Nephron progenitor cell (in vitro differentiated cells): ENCODE measurements at places on chromosomes 4 and X.

- no peak for DNase-seq
Observed at GRCh38 chr4:123133397-123134050, 211.1 kb upstream of the NUDT6 start.

DNA sequence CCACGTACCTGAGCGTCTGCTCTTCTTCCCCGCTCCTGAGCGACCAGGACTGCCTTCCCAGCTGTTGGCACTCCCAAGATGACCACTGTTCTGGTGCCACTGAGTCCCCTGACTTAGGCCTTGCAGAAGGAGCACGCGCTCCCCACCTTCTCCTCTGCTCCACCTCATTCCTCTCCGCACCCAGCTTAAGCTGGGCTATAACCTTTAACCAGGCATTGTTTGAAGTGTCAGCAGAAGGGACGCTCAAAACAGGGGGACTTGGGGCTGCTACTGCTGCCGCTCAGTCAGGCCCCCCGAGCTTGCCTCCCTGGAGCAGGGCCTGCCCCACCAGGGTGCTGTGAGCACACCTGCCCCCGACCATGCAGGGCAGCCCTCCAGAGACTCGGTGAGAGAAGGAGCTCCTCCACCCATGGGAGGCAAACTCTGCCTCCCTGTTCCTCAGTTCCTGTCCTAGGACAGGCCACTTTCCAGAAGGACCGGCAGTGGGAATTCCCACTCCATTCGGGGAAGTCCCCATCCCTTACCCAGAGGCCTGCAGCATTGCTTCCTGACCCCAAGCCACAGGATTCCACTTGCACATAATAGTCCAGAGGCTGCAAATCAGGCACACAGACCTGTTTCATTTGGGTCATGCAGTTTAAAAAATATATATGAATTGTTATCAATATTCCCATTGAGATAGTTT lies 99.7 kb upstream of the ENPP6 start:
- DNase-seq = no peak

- DNase-seq = no peak
Observed at GRCh38 chr4:177315767-177316464, 6.2 kb downstream of the NEIL3 start.

DNA sequence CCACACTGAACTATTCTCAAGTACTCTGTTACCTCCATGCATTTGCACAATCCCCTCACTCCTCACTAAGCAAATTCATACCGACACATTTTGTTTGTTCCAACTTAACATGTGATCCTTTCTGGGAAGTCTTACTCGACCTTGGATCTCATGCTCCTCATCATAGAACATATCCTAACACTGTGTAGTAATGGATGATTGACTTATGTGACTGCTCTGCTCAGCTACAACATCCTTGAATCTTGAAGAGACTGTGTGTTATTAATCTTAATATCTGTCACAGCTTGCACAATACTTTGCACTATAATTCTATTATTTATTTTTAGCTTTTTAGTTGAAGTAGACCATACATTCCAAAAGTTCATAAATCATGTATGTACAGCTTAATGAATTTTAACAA lies 23.9 kb upstream of the TRPC3 start:
- no peak for DNase-seq

DNA sequence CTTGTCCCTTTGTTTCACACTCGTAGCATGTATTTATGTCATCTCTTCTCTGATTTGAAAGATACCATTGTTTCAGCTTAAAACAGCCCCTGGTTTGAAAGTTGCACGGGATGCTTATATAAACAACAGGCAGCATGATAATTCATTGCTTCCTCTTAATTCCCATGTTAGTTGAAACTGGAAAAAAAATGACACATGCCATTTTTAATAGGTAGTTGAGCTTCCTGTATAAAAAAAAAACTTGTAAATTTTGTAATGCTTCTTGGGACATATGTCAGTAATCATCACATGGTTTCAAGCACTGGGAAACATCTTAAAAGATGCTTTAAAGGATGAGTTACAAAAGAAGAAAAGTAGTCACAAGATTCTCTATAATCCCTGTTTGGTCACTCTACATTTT lies 243.0 kb downstream of the PALLD start:
- DNase-seq = no peak

DNA sequence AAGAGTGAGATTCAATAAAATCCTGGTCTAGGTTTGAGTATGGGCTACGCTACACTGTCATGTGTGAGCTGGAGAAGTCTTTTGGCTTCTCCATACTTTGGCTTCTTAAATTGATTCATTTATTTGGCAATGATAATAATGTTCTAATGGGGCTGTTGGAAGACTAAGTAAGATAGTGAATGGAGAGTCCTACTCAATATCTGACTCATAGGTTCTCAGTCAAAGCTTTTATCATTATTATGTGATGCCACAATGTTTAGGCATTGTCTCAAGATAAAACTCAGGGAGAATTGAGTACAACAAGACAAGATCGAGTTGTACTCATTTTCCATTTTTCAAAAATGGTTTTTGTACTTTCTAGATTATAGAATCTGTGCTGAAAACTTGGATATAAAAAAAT lies 92.5 kb upstream of the VEGFC start:
- DNase-seq = no peak

DNA sequence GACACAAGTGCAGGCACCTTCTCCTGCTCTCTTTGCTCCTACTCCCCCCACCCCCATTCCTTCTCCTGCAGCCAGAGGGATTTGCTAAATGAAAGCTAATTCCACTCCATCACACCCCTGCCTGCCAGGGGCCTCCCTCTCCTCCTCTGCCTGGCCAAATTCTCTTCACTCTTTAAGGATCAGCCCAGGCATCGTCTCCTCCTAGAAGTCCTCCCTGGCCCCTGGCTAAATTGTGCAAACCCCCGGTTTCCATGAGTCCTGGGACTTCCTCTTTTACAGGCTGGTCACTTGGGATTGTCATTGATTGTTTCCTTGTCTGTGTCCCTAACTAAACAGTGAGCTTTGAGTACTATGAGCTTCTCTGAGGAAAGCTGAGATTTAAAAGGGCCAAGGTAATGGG lies 8.7 kb upstream of the ABLIM2 start:
- DNase-seq = no peak

DNA sequence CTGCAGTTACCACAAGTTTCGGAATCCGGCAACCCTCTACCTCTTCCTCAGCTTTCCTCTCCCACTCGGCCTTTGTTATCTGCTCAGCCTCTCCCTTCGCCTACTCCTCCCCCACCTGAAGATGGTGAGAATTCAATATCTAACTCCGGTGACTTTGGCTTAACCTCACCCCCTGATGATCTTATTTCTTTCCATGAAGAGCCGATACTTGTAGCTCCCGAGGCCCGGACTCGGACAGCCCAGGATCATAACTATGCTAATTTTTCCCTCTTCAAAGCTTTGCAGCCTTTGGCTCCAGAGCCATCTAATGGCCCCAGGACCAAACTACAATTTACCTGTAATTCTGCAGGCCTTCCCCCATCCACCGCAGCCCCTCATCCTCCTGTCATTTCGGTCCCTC lies 32.0 kb upstream of the MGST2 start:
- DNase-seq = no peak

DNA sequence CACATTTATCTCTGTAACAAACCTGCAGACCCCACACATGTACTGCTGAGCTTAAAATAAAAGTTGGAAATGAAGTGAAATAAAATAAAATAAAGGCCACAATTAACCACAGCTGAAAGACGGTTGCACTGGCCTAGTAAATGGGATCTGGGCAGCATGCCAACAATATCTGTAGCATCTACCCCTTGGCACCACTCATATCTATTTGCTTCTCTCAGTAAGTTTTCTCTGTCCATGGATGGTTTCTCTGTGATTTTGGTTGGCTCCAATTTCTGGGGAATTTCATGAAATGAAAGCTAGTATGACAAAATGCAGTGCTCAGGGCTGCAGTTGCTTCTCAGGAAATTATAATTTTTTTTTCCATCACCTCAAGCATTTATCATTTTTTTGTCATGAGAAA lies 172.0 kb upstream of the IL15 start:
- no peak for DNase-seq

- DNase-seq = no peak
Observed at GRCh38 chr4:8850074-8850829, 21.4 kb downstream of the HMX1 start.

DNA sequence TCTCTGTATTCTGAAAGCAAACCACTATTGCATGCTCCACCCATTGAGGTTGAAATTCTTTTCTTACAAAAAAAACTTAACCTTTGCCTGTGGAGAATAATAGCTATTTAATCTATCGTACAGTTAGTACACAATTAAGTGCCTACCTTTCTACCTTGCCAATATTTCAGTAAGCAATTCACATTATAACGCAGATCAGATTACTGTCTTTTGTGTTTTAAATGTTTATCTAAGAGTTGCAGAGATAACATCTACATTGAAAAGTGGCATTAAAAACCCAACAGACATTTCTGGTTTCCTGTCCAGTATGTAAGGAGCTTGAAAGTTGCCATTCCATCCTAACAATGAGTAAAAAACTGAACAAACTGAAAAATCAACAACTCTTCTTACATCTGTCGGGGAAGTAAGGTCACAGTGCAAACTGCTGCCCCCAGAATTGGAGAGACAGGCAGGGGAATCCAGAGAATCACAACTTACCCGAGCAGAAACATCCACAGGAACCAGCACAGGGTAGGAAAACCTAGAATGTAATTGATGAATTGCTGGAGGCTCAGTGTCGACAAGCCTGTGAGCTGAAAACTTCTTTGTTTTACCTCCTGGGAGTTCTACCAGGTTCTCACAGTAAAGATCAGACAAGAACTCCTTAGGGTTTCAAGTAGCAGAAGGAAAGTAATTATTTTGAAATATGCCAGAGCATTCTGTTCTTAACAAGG lies 27.3 kb upstream of the ACSL4 start:
- peak; percentile 6 for DNase-seq

DNA sequence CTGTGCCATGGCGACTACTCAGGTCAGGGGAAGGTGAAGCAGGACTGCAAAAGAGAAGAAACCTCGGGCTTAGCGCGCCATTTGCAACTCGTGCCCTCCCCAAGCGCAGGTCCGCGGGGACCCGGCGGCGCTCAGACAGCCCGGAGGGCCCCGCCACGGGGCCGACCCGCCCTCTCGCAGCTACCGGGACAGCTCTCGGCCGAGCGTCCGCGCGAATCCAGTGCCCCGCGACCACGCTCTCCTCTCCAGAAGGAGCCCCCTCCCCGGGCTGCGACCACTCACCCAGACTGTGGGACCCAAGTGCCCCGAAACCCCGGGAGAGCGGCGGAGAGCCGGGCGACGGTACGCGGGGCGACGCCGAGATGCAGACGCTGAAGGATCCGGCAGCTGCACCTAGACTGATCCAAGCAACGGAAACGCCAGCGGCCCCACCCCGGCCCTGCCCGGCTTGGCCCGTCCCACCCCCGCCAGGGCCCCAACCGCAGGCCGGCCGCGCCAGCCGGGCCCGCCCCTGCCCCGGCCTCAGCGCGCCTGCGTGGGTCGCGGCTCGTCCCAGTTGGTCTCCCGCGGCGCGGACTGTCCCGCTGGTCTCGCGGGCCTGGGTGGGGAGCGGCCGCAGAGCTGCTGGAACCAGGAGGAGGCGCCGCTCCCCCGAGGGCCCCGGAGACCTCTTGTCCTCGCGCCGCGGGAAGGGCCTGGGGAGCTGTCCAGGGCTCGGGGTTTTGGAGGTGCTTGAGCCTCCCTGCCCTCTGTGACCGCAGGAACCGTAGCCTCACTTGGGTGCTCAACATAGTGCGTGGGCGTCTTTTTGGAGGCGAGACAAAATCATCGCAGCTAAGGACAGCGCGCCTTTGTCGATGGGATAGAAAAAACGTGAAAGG lies at the start of gene ANXA5:
ANXA5 (minus strand) TSS at position 400 of the 881 bp plus-strand sequence; CDS start at position 9, 391 bp downstream.
- DNase-seq = peak; percentile 88

- DNase-seq = no peak
Observed at GRCh38 chr4:37524267-37524666, 161.9 kb downstream of the RELL1 start.

GRCh38 chrX:13357925-13358324 lies 38.1 kb upstream of the ATXN3L start:
- DNase-seq = no peak

DNA sequence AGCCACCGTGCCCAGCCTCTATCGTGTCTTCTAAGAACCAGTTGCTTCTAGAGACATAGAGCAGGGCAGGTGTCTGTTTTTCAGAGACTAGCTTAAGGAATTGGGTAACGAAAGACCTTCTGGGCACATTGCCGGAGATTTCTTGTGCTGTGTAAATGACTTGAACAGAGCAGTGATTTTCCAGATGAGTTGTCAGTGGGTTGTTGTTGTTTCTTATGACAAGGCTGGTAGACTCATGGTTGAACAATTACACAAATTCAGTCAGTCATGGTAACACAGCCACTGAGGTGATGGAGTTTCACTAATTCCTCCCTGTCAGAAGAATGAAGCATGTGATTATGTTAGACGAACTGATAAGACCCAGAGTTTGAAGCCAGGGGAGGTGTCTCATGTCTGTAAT lies 20.5 kb upstream of the DDX3X start:
- no peak for DNase-seq

DNA sequence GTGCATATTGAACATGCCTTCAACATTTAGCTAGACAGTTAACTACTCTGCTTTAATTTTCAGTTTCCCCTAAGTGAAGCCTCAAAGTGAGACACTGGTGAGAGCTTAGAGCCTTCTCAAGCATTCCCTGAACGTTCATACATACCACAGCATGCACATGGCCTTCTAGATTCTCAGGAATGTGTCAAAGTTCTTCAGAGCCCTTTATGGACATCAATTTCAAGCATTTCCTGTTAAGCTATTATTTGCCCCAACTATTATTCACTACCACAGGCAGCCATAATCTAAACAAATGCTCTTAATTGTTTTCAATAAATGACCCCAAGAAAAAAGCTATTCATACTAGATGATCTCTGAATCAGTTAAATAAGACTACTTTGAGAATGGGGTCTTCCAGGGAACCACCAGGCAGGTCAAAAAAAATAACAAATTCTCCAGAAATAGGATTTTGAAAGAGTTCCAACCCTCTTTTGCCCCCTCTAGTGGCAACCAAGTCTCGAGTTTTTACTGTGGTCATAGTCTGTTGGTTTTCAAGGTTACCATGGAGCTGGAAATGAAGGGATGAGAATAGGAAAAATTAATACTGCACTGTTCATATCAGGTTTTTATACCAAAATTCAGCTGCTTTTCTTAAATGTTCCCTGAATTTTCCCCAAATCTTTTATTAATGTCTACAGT lies 235.4 kb downstream of the RAB28 start:
- no peak for DNase-seq

- DNase-seq = no peak
Observed at GRCh38 chr4:173924561-173924960, 358.9 kb downstream of the FBXO8 start.

- no peak for DNase-seq
Observed at GRCh38 chr4:22019676-22020075, 71.1 kb upstream of the KCNIP4 start.

DNA sequence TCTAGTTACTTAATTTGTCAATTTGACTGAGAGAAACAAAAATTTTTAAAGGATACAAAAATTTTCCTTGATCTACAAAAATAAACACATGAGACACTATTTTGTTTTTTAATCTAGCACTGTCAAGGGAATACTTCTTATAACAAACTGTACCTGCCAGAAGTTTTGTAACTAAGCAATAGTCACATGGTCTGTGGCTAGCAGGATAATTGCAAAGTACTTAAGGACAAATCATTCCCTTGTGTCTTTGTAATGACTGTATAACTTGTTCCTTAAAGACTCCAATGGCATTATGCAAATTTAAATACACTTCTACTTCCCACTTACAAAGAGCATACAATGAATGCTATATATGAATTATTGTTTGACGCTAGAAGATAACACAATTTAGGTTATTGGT lies 25.1 kb upstream of the ANK2 start:
- no peak for DNase-seq

GRCh38 chrX:131752493-131753198 lies 208.8 kb downstream of the OR13H1 start:
- DNase-seq = no peak
